ENCODE measurements at places on chromosomes 2 and 18.

DNA sequence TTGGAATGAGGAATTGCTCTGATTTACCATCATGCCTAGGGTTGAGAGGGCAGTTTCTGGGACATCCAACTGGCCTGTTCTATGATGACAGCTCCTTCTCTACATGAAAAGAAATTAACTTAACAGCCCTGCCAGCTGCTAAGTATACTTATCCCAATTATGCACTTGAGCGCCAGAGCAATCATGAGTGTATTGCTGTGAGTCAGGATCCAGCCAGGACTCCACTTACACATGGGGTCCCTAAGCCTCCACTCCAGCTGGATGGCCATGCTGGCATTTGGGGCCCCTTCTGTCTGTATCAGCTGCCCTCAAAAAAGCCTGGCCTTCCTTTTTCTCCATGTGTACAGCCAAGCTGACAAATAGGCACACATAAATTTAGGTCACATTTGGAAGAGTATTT is 481.9 kb downstream of the TMX3 start:
- no peak for DNase-seq

DNA sequence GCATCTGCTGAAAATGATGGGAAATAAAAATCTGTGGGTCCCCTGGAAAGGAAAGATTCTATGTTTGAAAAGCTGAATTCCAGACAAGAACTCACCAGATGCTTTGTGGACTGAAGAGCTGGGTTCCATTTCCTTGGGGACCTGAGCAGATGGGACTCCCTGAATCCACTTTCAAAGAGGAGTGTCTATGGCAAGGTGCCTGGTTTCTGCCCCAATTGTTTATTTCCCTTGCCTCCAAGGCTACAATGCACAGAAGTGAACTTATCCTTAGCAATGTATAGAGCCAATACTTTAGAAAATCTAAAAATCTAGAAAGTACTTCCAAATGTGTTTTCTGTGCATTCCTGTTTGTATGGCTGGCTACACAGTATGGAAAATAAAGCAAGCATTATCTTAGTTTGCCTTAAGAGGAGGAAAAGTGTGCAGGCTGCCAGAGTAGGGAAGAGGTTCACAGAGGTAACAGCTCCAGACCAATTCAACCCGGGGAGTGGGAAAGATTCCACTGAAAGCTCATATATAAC is 420.5 kb downstream of the NRXN1 start:
- no peak for DNase-seq

GRCh38 chr2:113686537-113686936 is 59.5 kb downstream of the RABL2A start:
- no peak for DNase-seq

DNA sequence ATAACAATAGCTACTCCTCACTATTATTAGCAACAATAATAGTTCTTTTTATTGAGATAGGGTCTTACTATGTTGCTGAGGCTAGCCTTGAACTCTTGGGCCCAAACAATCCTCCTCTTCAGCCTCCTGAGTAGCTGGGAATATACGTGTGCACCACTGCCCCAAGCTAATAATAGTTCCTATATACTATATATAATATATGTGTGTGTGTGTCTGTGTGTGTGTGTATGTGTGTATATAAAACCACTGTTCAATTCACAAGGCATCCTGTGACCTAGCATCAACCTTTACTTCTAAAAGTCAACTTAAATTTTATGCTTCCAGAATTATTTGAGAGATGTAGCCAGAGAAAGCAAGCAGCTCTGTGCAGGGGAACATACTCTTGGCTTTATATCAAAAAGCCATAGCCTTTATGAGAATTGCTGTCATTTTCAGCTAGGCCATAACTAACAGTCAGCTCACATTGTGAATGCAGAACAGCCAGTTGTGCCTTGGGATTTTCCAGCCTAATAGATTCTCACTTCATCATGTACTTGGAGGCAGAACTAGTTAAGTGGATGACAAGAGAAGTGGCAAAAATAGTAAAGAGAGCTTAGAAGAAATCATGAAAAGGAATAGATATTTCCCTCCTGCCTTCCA is 665.5 kb downstream of the NYAP2 start:
- DNase-seq = no peak

DNA sequence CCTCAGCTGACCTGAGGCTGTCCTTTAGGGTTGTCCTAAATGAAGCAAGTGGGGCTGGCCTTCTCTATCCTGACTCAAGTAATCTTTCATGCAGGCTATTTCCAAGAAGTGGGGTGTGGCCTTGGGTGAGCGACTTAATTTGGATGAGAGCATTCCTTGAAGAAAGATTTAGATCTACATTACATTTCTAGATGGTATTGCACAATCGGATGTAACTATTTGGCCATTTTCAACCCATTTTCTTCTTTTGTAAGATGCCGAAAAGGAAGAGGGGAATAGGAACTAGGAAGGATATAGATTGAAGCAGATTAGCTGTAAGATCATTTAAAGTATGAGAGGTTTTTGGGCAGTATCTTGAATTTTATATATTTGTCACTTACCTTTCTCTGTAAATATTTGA is 746.3 kb downstream of the MBD2 start:
- no peak for DNase-seq

GRCh38 chr2:144560251-144560650 is 40.3 kb upstream of the ZEB2 start:
- DNase-seq = no peak
